ENCODE measurements at places on chromosomes 3 and 15.

DNA sequence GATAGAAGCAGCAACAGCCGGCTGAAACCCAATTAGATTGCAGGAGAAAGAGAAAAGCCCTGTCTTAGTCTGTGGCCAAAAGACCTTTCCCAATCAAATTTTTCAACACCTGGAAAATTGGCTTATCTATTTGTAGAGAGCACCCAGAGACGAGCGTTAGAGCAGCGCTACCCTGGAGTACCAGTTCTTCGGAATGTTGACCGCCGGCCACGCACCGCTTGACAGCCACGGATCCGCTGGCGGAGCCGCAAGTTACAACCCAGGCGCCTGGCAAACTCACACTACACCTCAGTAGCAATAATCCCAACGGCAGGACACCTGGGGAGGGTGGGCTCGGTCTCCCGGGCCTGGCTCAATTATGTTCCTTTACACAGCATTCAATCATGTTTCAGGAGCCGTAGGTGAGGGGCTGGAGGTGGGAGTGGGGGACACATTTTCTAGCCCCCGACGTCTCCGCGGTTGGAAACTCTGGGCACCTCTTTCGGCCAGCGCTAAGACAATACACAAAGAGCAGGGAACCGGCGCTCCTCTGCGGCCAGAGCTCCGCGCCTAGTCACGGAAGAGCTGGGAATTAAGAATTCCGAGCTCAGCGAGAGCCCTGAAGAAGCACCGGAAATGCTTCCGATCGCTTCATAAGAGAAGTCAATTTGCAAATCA, 1.2 kb downstream of the MB21D2 start:
- DNase-seq, result peak; percentile 62

- DNase-seq, result no peak
Observed at GRCh38 chr3:144424606-144425005, 453.0 kb downstream of the DIPK2A start.

GRCh38 chr3:64393193-64393592, 167.9 kb upstream of the PRICKLE2 start:
- no peak for DNase-seq

GRCh38 chr15:50854601-50855490, 53.6 kb upstream of the AP4E1 start:
- DNase-seq, result no peak

- DNase-seq, result no peak
Observed at GRCh38 chr3:46668116-46668515, 25.4 kb downstream of the ALS2CL start.

DNA sequence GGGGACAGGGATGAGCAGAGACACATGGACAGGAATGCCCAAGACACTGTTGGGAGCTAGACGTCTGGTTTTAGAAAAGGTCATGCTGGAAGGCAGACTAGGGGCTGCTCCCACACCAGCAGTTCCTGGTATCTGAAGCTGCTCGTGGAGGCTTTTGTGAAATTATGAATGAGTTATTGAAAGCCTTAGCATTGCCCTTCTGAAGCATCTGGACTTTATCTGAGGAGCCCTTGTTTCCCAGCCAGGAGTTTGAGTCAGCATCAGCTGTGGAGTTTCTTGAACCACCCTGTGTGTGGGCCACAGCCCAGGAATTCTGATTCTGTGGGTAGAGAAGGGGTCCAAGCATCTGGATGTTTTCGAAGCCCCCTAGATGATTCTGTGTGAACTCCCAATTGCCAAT, 258.7 kb downstream of the SLCO3A1 start:
- no peak for DNase-seq

GRCh38 chr15:42490671-42491538, at the start of gene ZNF106:
TSS of gene ZNF106 (minus strand) at chr15:42491141. CDS start at chr15:42472289, 18,852 bp downstream.
- DNase-seq, result peak; percentile 92

GRCh38 chr15:100281096-100281917, 60.5 kb downstream of the ADAMTS17 start:
- DNase-seq, result no peak

- no peak for DNase-seq
Observed at GRCh38 chr15:42800731-42801474, 64.0 kb upstream of the CDAN1 start.

DNA sequence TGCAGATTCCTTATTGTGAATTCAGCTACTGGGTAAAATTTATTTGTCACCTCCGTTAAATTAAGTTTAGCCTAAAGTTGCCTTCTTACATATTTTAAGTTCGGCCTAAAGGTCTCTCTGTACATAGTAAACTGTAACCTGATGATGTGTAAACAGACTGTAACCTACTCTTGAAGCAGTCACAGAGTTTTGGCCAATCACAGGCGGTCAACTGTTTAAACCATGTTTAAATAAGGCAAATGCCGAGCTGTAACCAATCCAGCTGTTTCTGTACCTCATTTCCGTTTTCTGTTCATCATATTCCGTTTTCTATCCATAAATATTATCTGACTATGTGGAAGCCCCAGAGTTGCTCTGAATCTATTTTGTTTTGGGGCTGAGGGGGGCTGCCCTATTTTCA, 2.4 kb upstream of the ADAMTSL3 start:
- no peak for DNase-seq

DNA sequence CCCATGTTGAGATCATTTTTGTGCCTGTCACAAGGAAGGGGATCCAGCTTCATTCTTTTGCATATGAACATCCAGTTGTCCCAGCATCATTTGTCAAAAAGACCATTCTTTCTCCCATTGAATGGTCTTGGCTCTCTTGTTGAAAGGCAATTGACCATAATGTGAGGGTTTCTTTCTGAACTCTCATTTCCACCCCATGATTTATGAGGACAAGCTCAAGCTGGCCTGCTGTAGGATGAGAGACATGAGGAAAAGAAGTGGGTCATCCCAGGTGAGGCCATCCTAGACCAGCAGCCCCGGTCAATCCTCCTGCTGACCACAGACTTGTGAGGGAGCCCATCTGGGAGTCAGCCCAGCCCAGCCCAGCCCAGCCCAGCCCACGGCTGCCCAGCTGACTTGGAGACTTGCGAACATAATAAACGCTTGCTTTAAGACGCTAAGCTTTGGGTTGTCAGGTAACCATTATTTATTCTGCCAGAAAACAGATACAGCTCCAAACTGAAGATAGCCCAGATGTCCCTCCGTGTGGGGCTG, 69.0 kb downstream of the LINGO1 start:
- DNase-seq, result no peak

DNA sequence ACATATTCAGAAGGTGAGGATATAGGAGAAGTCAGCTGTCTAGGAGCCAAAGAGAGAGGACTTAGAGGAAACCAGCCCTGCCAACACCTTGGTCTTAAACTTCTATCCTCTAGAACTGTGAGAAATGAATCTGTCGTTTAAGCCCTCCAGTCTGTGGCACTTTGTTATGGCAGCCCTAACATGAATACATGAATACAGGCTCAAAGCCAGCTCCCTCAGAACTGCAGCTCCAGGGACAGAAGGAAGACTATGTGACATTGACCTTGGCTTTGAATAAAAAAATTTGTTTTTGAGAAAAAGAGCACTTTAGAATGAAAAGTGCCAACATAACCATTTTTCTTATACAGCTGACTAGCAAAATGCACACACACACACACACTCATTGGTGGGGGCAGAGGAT, 110.9 kb upstream of the ATP2B2 start:
- no peak for DNase-seq

GRCh38 chr15:96542130-96542770, 211.8 kb downstream of the NR2F2 start:
- DNase-seq, result no peak

GRCh38 chr15:43552986-43553385, 35.6 kb downstream of the MAP1A start:
- no peak for DNase-seq

DNA sequence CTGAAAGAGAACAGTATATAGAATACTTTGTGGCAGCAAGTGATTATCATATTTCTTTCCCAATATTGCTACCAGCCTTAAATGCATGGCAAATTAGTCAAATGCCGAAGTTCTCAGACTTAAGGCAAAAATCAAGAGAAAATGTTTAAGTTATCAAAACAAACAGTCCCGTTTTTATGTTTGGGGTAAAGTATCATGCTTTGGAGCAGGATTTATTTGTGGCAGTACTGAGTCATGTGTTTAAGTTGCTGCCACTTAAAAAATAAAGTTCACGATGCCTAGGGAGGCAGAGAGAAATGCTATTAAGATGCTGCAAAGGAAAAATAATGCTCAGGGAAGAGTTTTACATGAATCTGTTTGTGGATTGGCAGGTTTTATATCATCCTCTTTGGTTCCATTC, 417.4 kb upstream of the MDFIC2 start:
- DNase-seq, result no peak

DNA sequence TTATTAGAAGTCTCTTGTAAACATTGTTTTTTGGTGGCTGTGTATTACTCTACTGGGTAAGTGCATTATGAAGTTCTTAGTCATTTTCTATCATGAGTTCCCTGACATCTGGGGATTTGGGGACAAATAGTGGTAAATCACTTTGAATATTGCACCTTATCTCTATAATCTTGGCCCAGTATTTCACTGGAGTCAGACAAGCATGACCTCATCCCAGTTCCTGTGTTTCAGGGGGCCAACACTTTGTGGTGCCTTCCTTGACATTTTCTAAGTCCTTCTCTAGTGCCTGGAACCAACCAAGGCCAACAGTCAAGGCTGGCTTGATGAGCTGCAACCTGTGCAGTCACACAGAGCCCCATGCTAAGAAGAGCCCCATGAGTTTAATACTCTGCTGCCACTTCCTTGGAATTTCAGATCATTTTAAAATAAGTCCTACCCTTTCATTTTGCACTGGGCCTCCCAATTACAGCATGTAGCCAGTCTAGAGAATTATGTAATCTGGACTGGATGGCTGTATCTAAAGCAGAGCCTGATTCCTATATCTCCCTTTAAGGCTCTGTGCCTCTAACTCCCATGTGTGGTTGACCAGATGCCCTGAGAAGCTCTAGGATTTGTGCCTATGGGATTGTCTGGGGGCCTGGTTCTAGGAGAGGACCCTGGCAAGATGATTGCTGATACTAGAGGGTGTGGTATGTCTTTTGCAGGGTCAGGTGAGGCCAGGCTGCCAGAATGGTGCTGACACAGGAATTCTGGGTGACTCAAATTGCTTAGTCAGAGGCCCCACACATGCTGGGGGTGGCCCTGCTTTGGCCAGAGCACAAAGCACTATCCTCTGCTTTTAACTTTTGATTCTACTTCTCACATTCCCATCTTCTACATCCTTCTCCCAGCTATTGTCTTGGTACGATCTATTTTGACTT, 319.6 kb upstream of the TBC1D5 start:
- no peak for DNase-seq

DNA sequence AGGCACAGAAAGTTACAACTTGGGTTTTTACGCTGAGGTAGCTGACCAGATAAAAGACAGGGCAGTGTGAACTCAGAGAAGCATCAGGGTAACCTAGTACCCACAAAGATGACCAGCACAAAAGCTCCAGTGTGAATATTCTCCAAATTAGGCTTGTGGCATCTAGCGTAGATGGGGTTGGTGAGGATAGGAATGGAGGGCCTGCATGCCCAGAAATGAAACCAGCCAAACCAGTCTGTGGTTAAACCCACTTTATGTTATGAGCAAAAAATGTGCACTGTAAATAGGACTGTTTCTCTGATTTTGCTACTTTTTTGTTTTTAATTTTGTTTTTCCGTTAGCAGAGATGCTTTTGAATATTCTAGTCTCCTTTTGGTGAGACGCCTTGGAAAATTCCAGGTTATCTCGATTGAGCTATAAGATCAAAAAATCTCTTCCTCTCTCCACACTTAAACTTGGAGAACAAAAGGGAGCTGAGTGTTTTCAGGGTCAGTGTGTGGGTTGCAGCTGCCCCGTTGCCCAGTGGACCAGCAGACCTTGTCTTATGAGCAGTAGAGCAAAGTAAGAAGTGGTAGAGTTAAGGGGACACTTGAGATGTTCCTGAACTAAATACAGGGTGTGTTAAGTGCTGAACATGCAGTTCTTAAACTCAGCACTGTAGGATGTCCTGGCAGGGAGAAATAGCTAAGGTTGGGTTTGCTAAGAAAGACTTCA, 132.9 kb downstream of the C3orf38 start:
- no peak for DNase-seq

DNA sequence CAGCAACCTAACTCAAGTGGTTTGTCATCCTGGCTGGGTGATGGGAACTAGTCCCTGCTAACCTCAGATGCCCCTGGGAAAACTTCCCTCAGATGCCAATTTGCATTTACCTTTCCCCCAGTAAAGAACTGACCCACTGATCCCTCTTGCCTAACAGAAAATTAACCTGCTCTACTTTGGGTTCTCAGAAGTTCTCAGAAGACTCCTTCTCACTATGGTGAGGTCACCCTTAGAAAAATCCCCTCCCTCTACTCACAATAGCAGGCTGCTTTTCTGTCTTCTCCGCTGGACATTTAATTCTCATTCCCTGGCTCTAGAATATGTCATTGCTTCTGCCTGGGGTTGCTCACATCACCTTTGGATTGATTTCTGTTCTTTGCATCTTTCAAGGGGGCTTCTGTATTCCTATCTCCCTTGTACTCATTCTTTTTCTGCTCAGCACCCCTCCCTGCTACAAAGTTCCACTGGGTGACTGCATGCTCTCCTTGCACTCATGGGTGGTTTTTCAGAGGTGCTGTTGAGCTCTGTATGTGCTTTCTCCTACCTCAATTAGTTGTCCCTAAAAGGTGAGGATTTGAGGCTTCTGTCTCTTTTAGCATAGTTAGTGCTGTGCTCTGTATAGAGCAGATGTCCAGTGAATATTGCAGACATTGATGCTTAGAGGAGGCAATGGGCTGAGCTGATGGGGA, 869 bp downstream of the PLA1A start:
- DNase-seq, result no peak

GRCh38 chr3:46537779-46538178, 28.3 kb downstream of the LRRC2 start:
- DNase-seq, result no peak

DNA sequence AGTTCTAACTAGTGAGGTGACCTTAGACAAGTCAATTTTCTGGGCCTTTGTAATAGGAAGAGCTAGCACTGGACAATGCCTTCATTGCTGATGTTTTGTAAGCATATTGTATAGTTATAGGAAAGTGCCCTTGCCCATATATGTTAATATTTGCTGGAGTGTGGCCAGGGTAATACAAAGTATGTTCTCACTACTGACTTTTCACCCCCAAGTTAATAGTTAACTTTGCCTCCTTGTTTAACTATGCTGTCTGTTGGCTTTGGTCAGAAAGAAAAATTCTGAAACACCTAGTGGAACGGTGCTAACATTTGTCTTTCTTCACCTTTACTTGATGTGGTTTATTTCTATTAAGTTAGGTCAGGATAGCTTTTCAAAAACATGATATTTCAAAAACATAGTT, 287.4 kb upstream of the CTNNB1 start:
- no peak for DNase-seq

DNA sequence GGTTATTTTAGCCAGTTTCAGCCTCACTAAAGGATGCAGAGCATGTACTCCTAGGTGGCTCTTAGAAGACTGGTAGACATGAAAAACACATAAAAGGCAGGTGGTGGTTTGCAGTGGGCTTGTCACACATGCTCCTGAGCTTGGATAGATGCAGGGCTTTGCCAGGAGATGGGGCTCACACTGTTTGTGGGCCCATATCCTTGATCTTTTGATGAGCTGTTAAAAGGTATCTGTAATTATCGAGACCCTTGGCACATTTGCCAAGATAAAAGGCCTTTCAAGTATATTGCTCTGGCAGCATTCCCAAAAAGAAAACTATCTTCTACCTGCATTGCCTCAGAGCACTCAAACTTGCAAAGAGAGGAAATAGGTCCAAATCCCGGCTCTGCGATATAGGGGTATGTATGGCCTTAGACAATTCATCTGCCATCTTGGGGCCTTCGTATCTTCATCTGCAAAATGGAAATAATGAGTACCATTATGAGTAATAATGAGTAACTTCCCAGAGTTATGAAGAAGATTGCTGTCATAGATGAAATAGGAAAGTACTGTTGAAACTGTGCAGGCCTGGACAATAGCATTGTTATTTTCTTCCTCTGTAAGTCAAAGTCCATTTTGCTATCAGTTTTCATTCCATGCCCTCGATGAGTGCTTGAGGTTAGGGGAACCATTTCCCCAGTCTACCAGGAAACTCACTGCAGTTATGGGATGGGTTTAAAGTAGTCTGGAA, 172.7 kb downstream of the SYNPR start:
- DNase-seq, result no peak

Measured in ACHN (cell line).